ENCODE measurements at places on chromosomes 16 and 17. TPM values are rescaled to one million over a fixed set of nuclear protein-coding genes. Genes with fewer than 3 reads are reported as not detected.

NDRG4 gene
- 3.3 TPM for total RNA-seq

HP gene
- total RNA-seq: 1.3 TPM

CPNE7 gene
- total RNA-seq: 1.1 TPM

CACNA1H gene
- 8.6 TPM for total RNA-seq

- H3K27ac ChIP-seq: no peak overlapping the region
- H3K4me1 ChIP-seq: no peaks in the 10 kb centered on the region
- no peaks in the 10 kb centered on the region for H3K27me3 ChIP-seq
- no peaks in the 10 kb centered on the region for H3K36me3 ChIP-seq
- no peak for DNase-seq
Observed at GRCh38 chr16:81397058-81397878, 47.3 kb upstream of the CMIP start.

- H3K27ac ChIP-seq: no peak overlapping the region
- no peak overlapping the region for H3K4me3 ChIP-seq
- H3K36me3 ChIP-seq: no peaks in the 10 kb centered on the region
- no peaks in the 10 kb centered on the region for H3K27me3 ChIP-seq
- peaks cover 16% of the 10 kb centered on the region for H3K4me1 ChIP-seq
Observed at GRCh38 chr16:78211946-78212345, 112.5 kb downstream of the WWOX start.

DNA sequence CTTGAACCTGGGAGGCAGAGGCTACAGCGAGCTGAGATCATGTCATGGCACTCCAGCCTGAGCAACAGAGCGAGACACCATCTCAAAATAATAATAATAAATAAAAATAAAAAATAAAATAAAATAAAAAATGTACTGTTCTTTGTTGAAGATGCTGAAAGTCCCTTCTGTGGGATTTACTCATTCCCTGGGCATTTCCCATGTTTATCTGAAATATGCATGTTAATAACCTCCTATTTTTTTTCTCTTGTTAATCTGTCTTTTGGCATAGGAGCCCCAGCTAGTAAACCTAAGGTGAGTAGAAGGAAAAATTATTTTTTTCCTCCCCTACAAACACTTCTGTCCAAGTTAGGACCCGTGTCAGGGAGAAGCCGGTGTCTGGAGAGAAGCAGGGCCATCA, 34.4 kb downstream of the TMEM92 start:
- no peaks in the 10 kb centered on the region for H3K27me3 ChIP-seq
- no peak overlapping the region for H3K4me3 ChIP-seq
- no peak overlapping the region for H3K27ac ChIP-seq

- no peaks in the 10 kb centered on the region for H3K4me1 ChIP-seq
- H3K27ac ChIP-seq: no peak overlapping the region
- H3K36me3 ChIP-seq: no peaks in the 10 kb centered on the region
- DNase-seq: no peak
- no peaks in the 10 kb centered on the region for H3K27me3 ChIP-seq
Observed at GRCh38 chr17:30351735-30352134, 17.9 kb upstream of the TMIGD1 start.

GRCh38 chr16:69600202-69600601, 34.4 kb downstream of the NFAT5 start:
- no peak overlapping the region for H3K27ac ChIP-seq
- no peaks in the 10 kb centered on the region for H3K36me3 ChIP-seq
- H3K27me3 ChIP-seq: no peaks in the 10 kb centered on the region
- peaks cover 27% of the 10 kb centered on the region for H3K4me1 ChIP-seq

DNA sequence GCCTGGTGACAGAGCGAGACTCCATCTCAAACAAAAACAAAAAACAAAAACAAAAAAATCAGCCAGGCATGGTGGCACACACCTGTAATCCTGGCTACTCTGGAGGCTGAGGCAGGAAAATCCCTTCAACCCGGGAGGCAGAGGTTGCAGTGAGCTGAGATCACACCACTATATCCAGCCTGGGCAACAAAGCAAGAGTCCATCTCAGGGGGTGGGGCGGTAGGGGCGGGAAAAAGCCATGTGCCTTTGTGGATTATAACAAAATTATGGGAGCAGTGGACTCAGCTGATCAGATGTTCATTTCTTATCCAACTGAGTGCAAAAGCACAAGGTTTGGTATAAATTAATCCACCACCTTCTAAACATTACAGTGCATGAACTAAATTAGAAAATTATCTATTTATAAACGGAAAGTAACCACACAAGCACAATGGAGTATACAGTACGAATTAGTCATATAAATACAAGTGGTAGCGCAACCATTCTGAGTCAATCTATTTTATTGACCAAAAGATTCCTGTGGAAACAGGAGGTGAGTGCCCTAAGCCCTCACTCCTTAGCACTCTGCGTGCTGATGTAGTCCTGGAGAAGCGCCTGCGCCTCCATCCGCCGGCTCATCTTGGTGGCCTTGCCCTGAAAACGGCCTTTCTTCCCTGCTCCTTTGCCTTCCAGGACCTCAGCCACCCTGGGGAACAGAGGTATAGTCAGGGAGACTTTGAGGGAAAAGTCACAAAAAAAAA, 14.0 kb downstream of the AARSD1 start:
- H3K36me3 ChIP-seq: peaks cover 31% of the 10 kb centered on the region
- H3K27ac ChIP-seq: no peak overlapping the region
- no peak overlapping the region for H3K4me3 ChIP-seq

DNA sequence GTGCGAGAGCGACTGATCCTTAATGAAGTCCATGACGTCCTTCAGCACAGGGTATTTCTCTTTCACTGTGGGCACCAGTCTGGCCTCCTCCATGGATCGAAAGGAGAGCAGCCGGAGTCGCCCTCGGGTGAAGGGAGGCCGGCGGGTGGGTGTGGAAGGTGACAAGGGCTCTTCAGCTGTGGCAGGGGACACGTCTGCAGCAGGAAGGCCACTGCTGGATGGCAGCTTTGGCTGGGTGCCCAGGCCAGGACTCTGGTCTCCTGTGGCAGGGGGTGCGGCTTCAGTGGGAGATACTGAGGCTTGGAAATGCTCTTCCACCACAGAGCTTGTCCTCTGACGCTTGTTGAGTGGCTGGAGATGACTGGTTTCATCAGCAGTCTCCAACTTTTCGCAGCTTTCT, 78.5 kb downstream of the ZZEF1 start:
- no peak overlapping the region for H3K27ac ChIP-seq
- peaks cover 45% of the 10 kb centered on the region for H3K36me3 ChIP-seq
- no peak overlapping the region for H3K4me3 ChIP-seq
- H3K27me3 ChIP-seq: no peaks in the 10 kb centered on the region
- no peak for DNase-seq
- no peaks in the 10 kb centered on the region for H3K4me1 ChIP-seq

All from thyroid gland (tissue), 4 donors.